ENCODE measurements at places on chromosomes 16 and 17. TPM values are rescaled to one million over a fixed set of nuclear protein-coding genes. Genes with fewer than 3 reads are reported as not detected.

DNA sequence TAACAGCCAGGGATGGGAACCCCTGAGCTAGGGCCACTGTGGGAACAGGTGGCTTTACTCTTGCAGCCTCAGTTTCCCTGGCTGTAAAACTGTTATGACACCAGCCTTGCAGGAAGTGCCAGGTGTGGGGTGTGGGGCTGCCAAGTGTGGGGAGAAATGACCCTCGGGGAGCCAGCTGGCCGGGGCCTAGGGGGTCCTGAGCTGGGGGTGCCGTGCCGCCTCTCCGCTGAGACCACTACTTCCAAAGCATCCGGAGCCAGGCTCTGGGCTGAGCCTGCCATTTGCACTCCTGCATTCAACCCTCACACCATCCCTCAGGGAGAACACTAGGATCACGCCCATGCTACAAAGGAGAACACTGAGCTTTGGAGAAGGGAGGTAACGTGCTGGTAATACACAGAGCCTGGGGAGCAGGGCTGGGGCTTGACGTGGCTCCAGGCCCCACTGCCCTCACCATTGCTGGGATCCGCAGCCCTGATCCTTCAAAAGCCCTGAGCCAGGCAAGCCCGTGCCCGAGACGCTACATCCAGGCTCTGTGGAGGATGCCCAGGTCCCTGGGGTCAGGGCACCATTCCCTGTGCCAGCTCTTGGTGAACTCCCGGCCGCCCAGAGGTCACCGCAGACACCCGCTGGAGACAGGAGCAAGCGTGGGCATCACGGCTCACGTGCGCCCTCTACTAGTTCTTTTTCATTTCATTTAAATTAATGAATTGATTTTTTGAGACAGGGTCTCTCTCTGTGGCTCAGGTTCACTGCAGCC is 28.8 kb upstream of the GINS2 start:
- peaks cover 8% of the 10 kb centered on the region for H3K4me1 ChIP-seq
- no peaks in the 10 kb centered on the region for H3K36me3 ChIP-seq
- peaks cover 15% of the 10 kb centered on the region for H3K27me3 ChIP-seq
- H3K4me3 ChIP-seq = no peak overlapping the region

The NGFR gene
- 0.50 TPM for total RNA-seq

The GRIN2A gene
- total RNA-seq = not detected

- H3K27me3 ChIP-seq = no peaks in the 10 kb centered on the region
- peaks cover 25% of the 10 kb centered on the region for H3K36me3 ChIP-seq
- peak overlapping the region; percentile 92 for H3K27ac ChIP-seq
- H3K4me3 ChIP-seq = peak overlapping the region; percentile 48
- DNase-seq = no peak
Observed at GRCh38 chr17:78817123-78817522, 23.5 kb downstream of the USP36 start.

GRCh38 chr16:85089525-85089924 is 22.7 kb downstream of the CIBAR2 start:
- no peaks in the 10 kb centered on the region for H3K36me3 ChIP-seq
- peaks cover 1% of the 10 kb centered on the region for H3K27me3 ChIP-seq
- H3K27ac ChIP-seq = no peak overlapping the region
- no peak for DNase-seq

DNA sequence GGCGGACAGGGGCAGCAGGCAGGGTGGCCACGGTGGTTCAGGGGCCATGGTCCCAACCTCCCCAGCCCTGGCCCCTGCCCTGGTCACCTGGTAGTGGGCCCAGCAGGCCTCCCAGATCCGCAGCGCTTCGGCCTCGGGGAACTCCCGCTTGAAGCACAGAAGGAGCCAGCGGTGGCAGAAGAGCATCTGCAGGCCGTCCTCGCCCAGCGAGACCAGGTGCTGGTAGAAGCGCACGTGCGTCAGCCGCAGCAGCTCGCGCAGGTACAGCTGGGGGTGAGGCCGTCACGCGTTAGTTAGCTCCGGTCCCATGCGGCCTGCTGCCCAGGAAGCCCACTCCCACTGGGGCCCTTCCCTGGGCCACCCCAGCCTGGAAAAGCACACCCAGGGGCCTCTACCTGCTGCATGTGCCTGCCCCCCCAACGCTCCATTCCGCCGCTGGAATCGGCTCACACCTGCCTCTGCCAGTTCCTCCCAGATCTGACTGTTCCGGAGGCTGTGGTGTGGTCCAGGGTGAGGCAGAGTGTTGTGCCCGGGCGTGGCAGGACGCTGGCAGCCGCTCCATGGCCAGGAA is 90.8 kb downstream of the TBC1D16 start:
- H3K4me3 ChIP-seq = no peak overlapping the region
- H3K4me1 ChIP-seq = peaks cover 5% of the 10 kb centered on the region
- no peaks in the 10 kb centered on the region for H3K27me3 ChIP-seq
- peak; percentile 29 for DNase-seq

The CD300LF gene
- total RNA-seq = not detected

- H3K4me3 ChIP-seq = no peak overlapping the region
- H3K4me1 ChIP-seq = no peaks in the 10 kb centered on the region
- no peaks in the 10 kb centered on the region for H3K36me3 ChIP-seq
- no peak overlapping the region for H3K27ac ChIP-seq
Observed at GRCh38 chr17:54194268-54194667, 371.5 kb downstream of the KIF2B start.

DNA sequence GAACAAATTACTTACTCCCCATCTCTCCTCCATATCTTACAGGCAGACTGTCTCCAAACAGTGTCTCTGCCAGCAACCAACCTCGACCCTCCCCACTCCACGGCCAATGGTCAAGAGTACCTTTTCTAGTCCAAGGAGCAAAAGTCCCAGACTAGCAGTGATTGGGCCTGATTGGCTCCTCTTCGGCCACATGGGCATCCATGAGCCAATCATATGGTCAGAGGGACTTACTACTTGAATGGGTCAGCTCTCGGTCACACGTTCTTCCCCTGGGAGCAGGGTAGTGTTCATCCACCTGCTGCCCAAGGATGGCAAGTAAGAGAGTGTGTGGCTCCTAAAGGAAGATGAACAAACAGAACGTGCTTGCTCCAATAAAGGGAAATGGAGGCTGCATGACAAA is 84.6 kb downstream of the C16orf78 start:
- H3K4me1 ChIP-seq = peaks cover 16% of the 10 kb centered on the region
- H3K27me3 ChIP-seq = no peaks in the 10 kb centered on the region
- DNase-seq = peak; percentile 10

DNA sequence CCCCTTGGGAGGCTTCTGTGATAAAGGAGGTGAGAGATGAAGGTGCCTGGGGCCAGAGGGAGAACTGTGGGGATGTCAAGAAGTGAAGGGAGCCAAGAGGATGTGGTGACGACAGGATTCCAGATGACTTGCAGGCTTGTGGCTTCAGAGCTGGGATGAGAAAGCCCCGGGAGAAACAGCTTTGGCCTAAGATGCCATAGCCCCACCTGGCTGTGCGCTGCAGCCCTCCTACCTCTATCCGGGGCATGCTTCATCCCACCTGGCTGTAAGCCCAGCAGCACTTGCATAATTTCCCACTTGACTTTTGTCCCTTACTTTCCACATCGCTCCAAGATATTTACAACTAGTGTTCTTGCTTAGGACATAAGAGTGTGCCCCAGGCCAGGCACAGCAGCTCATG is 29.3 kb downstream of the GINS3 start:
- H3K27ac ChIP-seq = no peak overlapping the region
- no peaks in the 10 kb centered on the region for H3K36me3 ChIP-seq
- H3K4me3 ChIP-seq = no peak overlapping the region
- peaks cover 15% of the 10 kb centered on the region for H3K4me1 ChIP-seq

The ABI3 gene
- total RNA-seq = 86.7 TPM

GRCh38 chr17:32558997-32559650 is 72.3 kb downstream of the CDK5R1 start:
- no peaks in the 10 kb centered on the region for H3K27me3 ChIP-seq
- DNase-seq = no peak
- no peak overlapping the region for H3K4me3 ChIP-seq
- peaks cover 28% of the 10 kb centered on the region for H3K4me1 ChIP-seq
- H3K36me3 ChIP-seq = no peaks in the 10 kb centered on the region

DNA sequence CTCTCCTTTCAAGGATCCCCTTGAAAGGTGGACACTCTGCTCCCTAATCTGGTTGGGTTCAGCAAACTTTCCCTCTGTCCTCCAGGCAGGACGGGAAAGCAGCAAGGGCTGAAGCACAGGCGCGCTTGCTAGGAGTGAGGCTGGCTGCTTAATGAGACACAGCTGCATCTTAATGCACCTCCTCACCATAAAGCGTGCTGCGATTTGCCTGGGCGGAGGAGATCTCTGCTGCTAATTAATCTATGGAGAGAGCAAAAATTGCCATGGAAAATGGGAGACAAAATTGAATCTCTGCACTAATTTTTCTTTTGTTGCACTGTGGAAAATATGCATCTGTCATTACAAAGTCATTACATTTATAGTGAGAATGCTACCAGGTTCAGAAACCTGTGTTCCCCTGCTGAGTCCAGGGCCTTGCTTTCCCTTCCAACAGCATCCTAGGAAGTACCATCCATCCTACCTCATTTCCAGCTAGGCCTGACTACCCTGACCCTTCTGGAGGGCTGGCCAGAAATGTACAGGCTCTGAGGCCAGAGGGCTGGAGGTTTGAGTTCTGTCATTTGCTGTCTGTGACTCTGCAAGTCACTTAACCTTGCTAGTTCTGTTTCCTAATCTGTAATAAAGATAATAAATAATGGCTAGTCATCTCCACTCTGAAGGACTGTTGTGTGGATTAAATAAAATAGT is 43.5 kb upstream of the BCAR1 start:
- H3K36me3 ChIP-seq = peaks cover 45% of the 10 kb centered on the region
- DNase-seq = no peak
- no peaks in the 10 kb centered on the region for H3K4me1 ChIP-seq

GRCh38 chr17:74337834-74338500 is 11.9 kb downstream of the KIF19 start:
- no peaks in the 10 kb centered on the region for H3K36me3 ChIP-seq
- H3K27ac ChIP-seq = no peak overlapping the region

GRCh38 chr16:68997564-68997963 is 107.9 kb upstream of the HAS3 start:
- peaks cover 21% of the 10 kb centered on the region for H3K36me3 ChIP-seq
- DNase-seq = no peak
- no peak overlapping the region for H3K27ac ChIP-seq

The KRT39 gene
- not detected for total RNA-seq

The MYO15A gene
- total RNA-seq = 1.0 TPM

- H3K4me3 ChIP-seq = peak overlapping the region; percentile 80
- H3K27me3 ChIP-seq = peaks cover 16% of the 10 kb centered on the region
- peak; percentile 68 for DNase-seq
- peaks cover 23% of the 10 kb centered on the region for H3K4me1 ChIP-seq
Observed at GRCh38 chr16:88633684-88634140, 4.7 kb upstream of the IL17C start.

The ATAD5 gene
- total RNA-seq = 25.8 TPM

DNA sequence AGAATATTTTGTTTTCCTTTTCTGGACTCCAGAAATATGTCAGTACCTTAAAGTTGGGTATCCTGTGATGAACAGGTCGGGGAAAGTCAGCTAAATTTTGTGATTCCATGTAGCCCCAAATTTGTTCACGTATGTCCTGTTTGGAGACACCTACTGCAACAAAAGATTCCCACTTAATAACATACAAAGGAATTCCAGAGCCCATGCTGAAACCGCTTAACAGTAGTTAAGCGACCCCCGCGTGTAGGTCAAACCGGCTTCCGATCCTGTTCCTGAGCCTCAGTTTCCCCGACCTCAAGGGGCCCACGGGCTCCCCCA is 477 bp downstream of the MTHFSD start:
- H3K36me3 ChIP-seq = peaks cover 4% of the 10 kb centered on the region
- H3K4me3 ChIP-seq = peak overlapping the region; percentile 95
- H3K4me1 ChIP-seq = peaks cover 15% of the 10 kb centered on the region
- H3K27ac ChIP-seq = peak overlapping the region; percentile 97

All from activated naive CD8-positive, alpha-beta T cell treated with anti-CD3 and anti-CD28 coated beads, Interleukin-2, amount 10 ng/mL, durations not matched to agents 7 days and 5 days (primary cell).